ENCODE measurements at places on chromosomes 5 and 9.

- no peak for DNase-seq
Observed at GRCh38 chr9:35669331-35670145, 4.2 kb upstream of the CA9 start.

DNA sequence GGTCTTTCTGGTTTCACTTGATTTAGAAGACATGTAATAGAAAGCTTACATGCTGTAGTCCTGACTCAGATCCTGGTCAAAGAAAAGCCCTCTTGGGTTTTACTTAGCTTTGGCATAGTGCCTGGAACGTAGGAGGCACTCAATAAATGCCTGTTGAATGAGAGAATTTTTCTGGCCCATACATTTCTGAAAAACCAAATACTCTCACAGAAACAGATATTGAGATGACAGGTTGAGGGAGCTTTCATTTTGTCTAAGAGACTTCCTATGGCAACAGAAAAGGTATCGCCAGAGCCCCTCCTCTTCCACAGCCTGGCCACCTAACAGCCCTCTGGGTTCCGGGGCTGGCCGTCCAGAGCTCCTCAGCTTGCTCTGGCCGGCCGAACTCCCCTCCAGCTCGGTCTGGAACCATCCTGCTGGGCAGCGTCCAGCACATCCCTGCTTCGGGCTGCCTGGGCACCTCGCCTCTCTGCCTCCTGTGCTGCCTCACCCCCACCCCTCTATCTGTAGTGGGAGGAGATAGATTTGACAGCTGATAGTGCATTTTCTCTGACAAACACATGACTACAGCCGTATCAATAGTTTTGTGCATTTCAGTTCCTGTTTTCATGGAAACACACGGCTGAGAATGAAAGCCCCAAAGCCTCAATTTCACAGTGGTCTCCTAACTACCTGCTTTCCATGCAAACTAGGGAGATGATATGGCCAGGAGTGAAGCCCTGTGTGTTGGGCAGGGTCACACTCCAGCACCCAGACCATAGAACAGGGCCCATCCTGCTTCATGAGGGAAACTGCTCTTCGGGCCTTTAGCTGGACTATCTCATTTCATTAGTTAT lies 1.1 kb downstream of the IL4 start:
- DNase-seq = peak; percentile 84

DNA sequence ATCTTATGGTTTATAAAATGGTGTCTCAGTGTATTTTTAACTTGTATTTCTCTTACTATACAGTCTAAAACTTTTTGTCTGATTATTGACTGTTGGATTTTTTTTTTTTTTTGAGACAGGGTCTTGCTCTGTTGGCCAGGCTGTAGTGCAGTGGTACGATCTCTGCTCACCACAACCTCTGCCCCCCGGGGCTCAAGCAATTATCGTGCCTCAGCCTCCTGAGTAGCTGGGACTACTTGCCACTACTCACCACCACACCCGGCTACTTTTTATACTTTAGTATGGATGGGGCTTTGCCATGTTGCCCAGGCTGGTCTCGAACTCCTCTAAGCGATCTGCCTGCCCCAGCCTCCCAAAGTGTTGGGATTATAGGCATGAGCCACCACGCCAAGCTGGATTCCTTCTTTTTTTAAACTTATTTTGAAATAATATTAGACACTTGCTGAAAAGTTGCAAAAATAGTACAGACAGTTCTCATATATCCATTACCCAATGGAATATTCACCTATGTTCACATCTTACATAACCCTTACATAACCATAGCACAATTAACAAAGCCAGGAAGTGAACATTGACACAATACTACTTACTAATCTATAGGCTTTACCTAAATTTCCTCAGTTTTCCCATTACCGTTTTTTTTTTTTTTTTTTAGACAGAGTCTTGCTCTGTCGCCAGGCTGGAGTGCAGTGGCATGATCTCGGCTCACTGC lies 47.2 kb downstream of the STOM start:
- DNase-seq = no peak

DNA sequence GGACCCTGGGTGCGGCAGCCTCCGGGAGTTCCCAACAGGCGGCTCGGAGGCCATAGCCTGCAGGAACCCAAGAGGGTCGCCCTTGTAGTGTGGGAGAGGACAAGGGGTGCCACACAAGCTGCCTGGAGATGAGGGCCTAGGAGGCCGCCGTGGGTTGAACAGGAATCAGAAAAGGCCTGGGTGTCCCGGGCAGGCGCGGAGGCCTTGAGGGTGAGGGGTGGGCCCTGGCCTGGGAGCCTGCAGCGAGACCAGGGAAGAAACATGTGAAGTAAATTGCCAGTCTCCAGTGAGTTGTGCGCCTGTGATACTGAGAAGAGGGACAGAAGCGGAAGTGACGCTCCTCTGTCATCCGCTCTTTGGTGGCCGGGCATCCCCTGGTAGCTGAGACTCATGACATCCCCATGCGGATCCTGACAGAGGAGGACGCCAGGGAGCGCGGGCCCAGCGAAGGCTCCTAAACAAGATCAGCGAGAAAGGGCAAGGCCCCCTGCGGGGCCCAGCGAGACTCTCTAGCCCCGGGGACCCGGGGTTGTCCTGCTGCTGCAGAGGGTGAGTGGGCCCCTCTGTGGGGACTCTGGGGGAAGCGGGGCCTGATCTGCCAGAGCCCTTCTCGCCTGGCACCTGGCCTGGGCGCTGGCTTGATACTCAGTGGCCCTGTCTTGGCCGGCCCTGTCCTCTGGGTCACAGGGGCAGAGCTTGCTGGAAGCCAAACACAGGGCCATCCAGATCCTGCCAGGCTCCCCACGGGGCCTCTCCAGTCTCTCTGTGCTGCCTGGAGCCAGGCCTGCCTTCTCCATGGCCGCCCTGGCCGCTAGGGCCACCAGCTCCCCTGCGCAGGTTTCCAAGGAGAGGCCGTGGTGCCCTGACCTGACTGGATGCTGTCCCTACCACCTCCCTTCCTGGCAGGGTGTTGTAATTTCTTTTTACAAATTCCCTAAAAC lies 788.4 kb downstream of the TLE4 start:
- DNase-seq = no peak

DNA sequence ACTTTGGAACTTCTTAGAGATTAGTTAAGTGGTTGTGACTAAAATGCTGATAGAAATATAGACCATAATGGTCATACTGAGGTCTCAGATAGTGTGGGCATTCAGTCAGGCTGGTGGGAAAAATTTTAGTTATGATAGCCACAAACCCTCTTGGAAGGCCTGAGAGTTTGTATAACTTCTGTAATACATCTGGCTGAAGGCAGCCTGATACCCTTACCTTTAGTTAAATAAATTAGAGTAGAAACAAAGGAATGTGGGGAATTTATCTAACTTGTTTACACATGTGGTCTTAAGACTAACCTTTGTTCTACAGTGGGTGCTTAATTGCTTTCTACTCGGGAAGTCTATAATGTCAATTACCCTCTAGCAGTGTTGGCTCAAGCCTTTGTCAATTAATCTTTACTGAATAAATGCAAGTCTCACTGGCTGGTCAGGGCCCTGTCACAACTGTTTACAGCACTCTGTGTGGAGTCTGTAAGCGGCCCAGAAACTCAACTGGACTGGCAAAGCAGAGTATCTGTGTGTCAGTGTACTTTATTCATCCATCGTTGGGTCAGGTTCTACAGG lies 184.0 kb downstream of the FBXO4 start:
- DNase-seq = no peak
